ENCODE measurements at places on chromosomes 12 and 14.

- DNase-seq = no peak
Observed at GRCh38 chr12:106415134-106415533, 57.6 kb downstream of the POLR3B start.

DNA sequence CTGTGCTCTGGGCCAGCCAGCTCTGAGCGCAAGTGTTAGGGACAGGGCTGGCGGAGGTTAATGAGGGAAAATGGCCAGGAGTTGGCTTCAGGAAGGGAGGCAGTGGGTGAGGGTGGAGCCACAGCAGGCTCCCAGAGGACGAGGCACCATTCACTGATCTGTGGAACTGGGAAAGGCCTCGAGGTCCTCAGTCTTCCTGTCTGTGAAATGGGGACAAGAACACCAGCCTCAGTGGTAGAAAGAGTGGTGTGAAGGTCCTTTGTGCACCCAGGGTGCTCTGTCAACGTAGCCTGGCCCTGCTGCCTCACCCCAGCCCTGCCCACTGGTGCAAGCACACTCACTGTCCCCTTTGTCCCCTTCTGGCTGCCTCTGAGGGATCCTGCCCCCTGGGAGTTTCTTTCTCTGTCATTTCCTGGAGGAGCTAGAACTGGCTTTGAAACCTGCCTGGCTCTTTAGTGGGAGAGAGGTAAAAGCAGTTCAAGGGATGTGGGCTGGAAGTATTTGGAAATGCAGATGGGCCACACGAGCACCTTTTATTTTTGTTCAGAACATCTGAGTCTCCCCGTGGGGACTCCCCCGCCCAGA is 25.0 kb downstream of the SYNDIG1L start:
- no peak for DNase-seq

GRCh38 chr12:31853520-31853919 is 105.7 kb upstream of the RESF1 start:
- no peak for DNase-seq

DNA sequence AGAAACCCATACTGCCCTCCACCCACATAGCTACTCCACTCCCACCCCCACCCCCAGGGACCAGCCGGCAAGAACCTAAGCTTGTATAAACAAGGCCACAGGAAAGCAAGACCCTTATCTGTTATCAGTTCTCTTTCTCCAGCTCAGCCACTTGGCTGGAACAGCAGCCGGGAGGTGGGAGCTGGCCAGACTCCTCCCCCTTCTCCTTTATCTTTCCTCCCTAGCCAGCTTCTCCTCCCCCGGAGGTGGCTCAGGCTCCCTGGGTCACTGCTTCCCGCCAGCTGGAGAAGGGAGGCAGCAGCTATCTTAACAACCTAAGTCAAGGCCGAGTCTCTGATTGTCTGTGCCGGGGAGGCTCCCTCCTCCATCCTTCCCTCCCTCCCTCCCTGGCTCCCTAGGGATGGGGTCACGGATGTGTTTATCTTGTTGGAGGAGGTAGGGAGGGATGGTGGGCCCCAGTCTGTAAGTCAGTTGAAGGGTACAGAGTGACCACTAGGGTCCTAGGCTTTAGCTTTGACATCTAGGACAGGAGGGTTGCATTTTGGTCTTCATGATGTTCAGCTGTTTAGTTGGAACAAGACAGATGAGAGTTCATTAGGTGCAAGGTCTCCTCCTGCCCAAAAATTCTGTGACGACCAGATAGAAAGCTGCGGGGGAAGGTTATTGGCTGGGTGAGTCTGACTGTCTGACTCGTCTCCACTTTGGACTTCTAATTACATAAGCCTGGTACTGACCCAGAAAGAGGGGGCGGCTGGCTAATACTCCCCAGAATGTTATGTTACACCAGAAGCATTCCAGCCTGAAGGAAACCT is 29.7 kb downstream of the ZFP36L1 start:
- no peak for DNase-seq

- DNase-seq = no peak
Observed at GRCh38 chr14:104130974-104131651, 7.3 kb upstream of the KIF26A start.

GRCh38 chr12:126480451-126480850 is 1415.2 kb downstream of the AACS start:
- DNase-seq = no peak

- no peak for DNase-seq
Observed at GRCh38 chr12:104147346-104147745, 9.3 kb upstream of the NFYB start.

- no peak for DNase-seq
Observed at GRCh38 chr12:99917711-99918402, 66.9 kb downstream of the ANKS1B start.

GRCh38 chr12:104243551-104243950 is 28.0 kb downstream of the TXNRD1 start:
- DNase-seq = no peak

GRCh38 chr12:4191642-4192041 is 81.9 kb upstream of the CCND2 start:
- no peak for DNase-seq

GRCh38 chr12:104050436-104050835 is 449 bp upstream of the GLT8D2 start:
- DNase-seq = no peak

- DNase-seq = no peak
Observed at GRCh38 chr14:74685921-74686678, 26.8 kb downstream of the AREL1 start.

GRCh38 chr12:30970559-30971197 is 44.1 kb downstream of the TSPAN11 start:
- DNase-seq = no peak

DNA sequence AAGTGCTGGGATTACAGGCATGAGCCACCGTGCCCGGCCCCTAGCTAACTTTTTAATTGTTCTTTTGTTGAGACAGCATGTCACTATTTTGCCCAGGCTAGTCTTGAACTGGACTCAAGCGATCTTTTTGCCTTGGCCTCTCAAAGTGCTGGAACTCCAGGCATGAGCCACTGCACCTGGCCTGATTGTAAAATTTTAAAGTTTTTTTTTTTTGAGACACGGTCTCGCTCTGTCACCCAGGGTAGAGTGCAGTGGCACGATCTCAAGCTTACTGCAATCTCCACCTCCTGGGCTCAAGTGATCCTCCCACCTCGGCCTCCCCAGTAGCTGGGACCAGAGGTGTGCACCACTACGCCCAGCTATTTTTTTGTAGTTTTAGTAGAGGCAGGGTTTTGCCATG is 79.1 kb upstream of the SINHCAF start:
- DNase-seq = no peak

- DNase-seq = no peak
Observed at GRCh38 chr12:4118601-4119156, 154.9 kb upstream of the CCND2 start.

DNA sequence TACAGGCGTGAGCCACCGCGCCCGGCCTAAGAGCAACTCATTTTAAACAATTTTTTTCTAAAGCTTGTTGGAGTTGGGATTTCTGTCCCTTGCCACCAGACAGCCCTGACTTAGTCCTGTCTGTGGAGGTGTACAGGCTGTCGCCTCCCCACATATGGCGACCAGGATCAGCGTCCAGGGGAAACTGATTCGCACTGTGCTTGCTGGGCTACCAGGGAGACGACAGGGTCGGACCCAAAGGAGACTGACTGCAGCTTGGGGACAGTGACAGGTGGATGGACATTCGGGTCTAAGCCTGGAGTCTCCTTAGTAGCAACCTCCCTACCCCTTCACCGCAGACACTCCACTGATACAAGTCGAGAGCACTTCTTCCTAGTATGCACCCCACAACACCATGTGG is 40.3 kb downstream of the TRAFD1 start:
- DNase-seq = no peak

DNA sequence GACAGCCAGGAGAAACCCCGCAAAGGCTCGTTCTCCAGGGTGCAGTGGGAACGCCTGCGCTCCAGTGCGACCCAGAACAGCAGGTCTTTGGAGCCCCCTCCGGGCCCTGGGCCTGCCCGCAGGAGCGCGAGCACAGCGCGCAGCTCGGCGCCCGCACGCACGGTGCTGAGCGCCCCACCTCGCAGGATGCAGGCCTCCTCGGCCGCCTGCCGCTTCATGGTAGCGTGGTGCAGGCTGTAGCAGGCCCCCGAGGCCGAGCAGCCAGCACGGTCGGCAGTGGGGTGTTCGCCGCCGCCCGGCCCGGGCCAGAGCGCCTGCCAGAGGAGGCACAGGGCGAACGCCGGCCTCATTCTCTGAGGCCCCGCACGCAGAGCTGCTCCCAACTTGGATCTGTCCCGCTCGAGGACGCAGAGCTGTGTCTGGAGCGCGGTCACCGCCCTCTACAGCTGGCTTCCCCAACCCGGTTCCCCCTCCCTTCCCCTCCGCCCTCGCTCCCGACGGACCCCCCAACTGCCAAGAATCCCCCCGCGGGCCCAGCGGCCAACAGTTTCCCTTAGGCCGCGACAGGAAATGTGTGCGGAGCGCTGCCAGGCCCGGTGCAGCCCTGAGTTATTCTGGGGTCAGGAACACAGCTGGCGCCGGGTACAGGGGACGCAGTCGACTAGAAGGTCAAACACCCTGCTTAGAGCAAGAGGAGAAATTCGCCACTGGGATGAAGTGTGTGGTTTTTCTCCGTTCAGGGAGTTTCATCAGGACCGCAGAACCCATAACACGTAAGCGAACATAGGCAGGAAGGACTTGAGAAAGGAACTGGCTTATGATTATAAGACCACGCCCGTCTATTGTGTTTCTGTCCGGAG is at the start of gene CLEC14A:
TSS of gene CLEC14A (minus strand) at position 421 of the 860 bp plus-strand sequence. CDS start at position 350, 71 bp downstream.
- DNase-seq = no peak

GRCh38 chr12:5615760-5616159 is 183.9 kb downstream of the NTF3 start:
- DNase-seq = no peak

DNA sequence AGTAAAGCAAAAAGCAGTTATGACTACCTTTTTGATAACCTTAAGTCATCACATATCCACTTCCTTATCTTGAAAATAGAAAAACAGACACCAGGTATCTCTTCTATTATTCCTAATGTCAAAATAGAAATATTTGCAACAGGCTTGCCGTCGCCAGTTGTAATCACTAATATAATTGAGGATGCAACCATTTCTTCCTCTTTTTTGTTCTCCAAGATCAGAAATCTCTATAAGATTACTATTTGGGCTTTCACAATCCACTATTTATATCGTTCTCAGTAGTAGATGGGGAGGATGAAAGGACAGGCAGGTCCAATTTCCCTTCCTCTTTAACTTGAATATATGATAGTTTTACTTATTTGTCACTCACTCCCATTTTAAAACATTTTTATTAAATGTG is 130.2 kb upstream of the HMGA2 start:
- no peak for DNase-seq

- no peak for DNase-seq
Observed at GRCh38 chr12:122835750-122836026, 431 bp downstream of the HIP1R start.

GRCh38 chr14:32509632-32510187 is 180.6 kb downstream of the AKAP6 start:
- DNase-seq = no peak

DNA sequence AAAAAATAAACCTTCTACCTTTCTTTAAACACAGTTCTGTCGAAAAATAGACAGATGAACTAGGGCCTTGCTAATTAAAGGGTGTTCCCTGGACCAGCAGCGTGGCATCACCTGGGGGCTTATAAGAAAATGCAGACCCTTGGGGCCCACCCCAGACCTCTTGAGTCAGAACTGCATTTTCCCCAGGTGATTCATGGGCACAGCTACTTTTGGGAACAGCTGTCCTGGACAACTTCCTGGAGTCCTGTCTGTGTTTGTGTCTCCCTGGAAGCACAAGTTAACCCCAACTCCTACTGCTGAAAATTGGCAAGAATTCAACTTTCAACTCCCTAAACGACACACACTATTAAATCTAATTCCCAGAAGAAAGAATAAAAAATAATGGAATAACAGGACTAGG is 17.8 kb downstream of the FBLN5 start:
- no peak for DNase-seq

- DNase-seq = no peak
Observed at GRCh38 chr14:52352061-52352491, 38.0 kb downstream of the PTGER2 start.

DNA sequence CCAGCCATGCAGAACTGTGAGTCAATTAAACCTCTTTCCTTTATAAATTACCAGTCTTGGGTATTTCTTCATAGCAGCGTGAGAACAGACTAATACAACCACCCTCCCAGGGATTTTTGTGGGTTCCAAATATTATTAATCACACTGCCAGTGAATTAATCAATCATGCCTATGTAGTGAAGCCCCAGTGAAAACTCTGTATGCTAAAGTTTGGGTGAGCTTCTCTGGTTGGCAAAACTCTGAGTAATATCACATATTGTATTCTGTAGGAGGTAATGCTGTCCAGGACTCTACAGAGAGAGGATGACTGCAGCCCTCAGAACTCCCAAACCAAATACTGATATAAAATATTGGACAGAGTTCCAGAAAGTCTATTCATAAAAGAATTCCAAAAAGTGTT is 216.9 kb downstream of the RPAP3 start:
- DNase-seq = no peak

DNA sequence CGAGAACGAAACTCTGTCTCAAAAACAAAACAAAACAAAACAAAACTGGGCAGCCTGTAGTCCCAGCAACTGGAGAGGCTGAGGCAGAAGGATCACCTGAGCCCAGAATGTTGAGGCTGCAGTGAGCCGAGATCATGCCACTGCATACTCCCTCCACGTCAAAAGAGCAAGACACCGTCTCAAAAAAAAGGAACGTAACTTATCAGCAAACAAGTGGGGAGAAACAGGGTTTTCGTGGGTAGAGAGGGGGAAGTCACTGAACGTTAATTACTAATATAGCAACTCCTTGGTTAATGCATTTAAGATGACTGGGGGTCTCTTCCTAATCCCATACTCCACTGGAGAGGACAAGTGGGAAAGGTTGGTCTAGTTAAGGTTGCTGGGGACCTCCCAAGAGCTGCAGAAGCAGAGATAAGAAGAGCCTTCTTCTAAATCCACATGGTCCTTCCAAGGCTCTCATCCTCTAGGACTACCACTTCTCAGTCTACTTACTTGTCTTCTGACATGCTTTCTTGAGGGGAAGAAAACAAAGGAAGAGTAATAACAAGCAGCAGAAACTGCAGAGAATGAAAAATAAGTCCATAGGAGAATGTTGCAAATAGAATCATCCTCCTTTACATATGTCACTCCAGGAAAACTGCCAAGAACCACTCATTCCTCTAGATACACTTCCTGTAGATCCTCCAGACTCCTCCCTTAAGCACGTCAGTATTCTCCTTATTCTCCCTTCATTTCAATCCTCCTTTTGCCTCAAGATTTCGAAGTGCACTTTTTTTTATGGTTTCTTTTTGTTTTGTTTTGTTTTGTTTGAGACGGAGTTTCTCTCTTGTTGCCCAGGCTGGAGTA is 5.8 kb downstream of the NUMB start:
- no peak for DNase-seq

DNA sequence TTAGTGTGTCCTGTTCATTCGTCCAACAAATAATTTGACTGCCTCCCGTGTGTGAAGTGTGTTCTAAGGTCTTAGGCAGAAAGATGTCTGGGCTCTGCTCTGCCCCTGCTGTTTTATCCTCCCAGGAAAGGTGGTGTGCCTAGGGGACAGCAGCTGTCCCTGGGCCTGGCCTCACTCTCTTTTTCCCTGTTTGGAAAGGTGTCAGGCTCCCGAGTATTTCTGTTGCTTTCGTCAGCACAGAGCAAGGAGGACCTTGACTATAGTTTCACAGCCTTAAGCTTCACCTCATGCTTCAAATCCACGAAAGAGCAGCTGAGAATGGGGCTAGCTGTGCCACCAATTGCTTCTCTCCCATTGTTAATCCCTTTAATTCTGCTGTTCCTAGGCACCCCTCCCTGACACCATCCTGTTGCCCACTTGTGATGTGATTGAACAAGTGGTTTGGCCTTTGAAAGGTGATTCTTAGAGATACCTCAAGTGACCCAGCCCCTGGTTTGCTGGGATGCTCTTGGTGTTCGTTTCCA is 54.2 kb downstream of the TGFB3 start:
- DNase-seq = no peak

- no peak for DNase-seq
Observed at GRCh38 chr12:30794591-30795409, 40.0 kb upstream of the CAPRIN2 start.

GRCh38 chr14:95662376-95663186 is 23.6 kb upstream of the TCL1B start:
- no peak for DNase-seq
